ENCODE measurements at places on chromosomes 7 and 10.

- peak; percentile 28 for DNase-seq
Measured at GRCh38 chr10:63431962-63432797, 33.6 kb downstream of the JMJD1C start.

GRCh38 chr7:100367676-100368613 lies 5.3 kb upstream of the PILRA start:
- no peak for DNase-seq

DNA sequence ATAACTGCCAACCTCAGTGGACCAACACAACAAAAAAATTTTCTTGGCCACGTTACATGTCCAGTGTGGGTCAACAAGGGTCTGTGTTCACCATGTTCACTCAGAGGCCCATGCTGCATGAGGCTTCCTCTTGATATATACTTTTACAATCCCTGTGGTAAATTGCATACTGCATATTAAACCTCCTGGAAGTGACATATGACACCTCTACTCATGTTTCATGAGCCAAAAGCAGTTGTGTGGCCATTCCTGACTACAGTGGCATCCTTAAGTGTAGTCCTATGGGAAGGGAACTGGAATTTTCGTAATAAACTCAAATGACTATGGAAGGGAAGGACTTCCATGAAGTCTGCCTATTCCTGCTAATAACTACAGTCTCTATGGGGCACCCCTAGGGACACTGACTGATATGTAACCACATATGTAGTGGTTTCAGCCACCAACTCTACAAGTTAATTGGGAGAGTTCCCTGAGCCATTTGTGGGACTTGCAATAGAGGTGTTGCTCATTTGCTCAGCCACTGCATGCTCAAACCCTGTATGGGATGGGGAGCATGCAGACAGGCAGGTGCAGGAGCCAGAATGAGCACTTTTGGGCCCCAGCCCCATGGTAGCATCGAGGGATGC lies 9.7 kb downstream of the DYNC1I1 start:
- no peak for DNase-seq

DNA sequence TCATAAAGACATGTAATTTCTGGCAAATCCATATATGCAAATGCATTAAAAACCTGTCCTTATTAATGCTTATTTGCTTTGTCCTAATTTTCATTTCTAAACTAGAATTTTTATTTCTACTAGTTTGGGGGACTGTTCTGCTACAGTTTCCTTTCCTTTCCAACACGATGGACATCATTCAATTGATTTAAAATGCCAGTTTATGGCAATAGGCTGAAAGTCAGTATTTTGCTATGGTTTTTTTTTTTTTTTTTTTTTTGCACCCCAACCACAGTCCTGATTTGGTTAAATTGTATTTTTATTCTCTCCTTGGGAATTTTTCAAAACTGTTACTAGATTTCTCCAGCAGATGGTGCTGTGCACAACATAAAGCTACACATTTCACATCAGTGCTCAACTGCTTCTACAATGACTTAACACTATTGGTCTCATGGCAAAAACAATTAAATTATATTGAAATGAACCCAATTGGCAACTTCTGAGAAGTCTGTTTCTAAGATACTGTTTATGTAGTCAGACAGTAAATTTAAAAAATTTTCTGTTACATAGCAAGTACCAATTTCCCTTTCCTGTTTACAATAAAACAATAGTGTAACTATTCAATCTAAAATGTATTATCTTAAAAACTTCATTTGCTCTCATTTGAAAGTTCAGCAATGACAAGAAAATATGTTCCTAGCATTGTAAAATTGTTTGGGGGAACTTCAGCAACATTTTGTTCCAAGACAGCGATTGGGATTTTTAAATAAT lies 193.8 kb upstream of the CCDC6 start:
- DNase-seq = peak; percentile 8

DNA sequence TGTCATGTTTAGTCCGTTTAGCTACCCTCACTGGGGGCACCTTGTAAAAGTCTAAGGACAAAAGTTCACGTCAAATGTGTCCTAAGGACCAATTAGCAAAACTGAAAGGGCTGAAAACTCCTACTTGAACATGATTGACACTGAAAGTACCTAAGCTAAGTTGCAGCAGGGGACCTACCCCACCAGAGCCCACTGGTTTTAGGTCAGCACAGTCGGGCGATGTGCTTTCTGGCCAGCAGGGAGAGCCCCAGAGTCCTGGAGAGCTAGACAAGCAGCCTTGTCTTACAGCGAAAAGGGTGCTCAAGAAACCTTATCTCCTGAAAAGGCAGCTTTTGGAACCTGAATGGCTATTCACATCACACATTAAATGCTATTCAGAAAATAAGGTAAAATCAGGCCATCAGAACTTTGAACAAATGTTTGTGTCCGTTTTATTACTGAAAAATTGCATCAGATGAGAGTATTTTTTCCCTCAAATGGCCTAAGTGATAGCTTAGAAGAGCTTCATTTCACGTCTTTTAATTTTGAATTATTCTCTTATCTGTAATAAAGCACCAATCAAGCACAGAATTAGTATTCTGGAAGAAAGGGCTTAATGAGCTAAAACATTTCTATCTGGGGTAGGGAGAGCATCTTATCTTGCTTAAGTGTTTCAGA lies 52.2 kb upstream of the MKI67 start:
- DNase-seq = peak; percentile 64

- no peak for DNase-seq
Measured at GRCh38 chr7:44368885-44369284, 43.5 kb upstream of the CAMK2B start.

DNA sequence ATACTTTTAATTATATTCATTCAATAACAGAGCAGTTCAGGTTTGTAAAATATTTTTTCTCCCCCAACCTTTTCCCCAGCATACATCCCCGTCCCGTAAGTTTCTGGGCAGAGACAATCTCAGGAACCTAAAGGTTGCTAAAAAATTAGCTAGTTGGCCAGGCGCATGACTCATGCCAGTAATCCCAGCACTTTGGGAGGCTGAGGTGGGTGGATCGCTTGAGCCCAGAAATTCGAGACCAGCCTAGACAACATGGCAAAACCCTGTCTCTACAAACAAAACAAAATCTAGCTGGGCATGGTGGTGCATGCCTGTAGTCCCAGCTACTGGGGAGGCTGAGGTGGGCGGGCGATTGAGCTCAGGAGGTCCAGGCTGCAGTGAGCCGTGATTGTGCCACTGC lies 40.2 kb downstream of the TCF7L2 start:
- no peak for DNase-seq

DNA sequence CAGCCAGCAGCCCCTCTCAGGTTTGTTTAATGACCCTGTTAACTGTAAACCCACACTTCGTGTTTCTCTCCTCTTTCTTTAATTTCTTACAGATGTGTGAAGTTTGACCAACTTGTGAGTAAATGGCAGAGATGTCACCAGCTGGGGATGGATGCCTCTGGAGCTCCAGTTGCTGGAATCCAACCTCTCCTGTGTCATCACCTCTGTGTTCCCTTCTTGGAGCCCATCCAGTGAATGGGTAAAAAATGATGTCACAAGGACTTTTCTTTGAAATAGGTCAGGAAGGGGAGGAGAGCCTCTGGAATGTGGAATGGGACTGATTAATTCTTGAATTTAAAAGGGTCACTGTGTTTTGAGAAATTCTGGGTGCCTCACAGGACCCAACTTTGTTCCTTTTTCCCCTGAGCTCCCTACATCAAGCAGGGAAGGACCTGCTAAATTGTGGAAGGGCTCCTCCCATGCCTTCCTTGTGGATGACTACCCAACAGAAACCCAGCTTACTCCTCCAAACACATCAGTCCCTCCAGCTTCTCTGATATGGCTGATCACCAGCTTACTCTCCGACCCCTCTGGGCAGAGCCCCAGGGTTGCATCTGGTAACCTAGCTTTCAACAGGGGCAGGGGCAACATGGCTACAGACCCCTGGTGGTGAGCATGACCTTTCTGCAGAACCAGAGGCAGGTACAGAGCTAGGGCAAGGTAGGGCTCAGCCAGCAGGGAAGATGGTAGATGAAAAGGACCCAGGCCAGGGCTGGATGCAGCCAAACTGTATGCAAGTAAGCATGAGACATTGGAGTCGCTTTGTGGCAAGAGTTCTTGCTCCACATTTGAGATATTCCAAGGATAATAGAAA lies 67.5 kb downstream of the STRA8 start:
- DNase-seq = no peak
